ENCODE measurements at places on chromosomes 7 and 10. TPM values are rescaled to one million over a fixed set of nuclear protein-coding genes. Genes with fewer than 3 reads are reported as not detected.

DNA sequence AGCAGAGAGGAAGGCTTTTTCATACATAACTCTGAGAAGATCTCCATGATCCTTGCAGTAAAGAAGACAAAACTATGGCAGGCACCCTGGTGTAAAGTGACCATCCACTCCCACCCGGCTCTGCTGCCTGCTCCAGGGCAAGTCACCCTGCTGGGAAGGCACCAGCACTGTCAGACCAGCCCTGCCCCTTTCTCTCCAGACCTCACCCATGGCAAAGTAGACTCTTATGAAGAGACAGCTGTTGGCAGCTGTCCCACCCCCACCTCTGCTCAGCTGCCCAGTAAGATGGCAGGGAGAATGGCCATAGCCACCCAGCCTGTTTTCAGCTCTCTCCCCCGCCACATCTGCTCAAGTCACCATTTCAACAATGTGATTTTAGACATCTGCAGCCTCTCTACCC, 8.6 kb upstream of the ZMIZ2 start:
- DNase-seq, result no peak

DNA sequence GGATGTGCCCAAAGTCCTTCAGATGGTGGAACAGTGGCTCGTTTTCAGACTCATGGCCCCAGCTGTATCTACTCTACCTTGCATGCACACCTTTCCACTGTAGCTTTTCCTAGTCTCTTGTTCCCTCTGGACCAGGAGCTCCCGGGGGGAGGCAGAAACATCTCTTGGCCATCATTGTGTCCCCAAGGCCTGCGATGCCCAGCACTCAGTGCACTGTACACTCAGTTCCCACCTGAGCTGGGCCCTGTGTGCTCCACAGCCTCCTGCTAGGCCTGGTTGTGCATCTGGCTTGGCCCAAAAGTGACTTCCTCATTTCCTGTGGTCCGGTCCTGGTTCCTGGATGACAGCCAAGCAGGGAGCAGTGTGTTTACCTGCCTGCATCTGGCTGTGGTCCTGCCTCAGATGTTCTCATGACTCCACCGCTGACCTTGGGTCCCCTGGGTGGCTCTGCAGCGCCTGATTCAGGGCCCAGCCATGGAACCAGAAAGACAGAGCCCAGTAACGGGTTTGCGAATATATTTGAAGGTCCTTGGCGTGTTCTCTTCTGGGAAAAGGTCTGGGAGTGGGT, 9.9 kb upstream of the DOCK1 start:
- peak; percentile 42 for DNase-seq

DNA sequence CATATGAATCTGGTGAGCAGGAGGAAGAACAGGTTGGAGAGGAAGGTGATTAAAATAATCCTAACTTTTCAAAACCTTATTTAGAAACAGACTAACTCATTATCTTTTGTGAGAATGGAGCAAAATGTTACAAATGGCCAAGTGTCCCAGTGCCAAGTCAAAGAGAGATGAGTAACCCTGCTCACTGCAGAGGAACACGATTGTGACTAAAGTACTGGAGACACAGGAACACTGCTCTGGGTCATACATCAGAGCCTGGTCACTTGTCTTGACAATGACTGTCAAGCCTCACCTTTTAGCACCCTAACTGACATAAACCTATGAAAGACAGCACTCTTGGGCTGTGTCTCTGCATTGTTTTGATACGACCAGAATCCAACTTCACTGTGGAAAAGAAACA, 108.8 kb downstream of the SGMS1 start:
- DNase-seq, result no peak

DNA sequence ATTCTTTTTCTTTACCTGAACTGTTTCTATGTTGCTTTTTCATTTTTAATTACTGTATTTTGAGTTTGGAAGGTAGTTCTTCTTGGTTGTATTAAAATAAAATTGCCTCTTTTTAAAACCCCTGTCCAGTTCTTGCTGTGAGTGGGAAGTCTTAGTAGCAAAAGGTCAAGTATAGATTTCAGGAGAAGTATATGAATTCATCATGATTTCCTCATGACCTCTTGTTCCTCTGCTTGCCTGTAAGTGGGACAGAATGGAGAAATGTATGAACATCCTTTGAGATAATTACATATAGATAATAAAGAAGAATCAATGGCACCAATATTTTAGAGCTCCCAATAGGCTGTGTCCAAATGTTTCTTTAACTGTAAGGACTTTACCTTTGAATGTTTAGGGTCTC, 126.2 kb downstream of the LRRC4 start:
- DNase-seq, result no peak

- DNase-seq, result peak; percentile 77
Measured at GRCh38 chr10:102645388-102645740, 1.1 kb downstream of the TRIM8 start.

The KIAA1217 gene
- 67.3 TPM for total RNA-seq

The FRAT1 gene
- total RNA-seq, result 7.2 TPM

GRCh38 chr10:4678951-4679671, 146.9 kb upstream of the AKR1E2 start:
- no peak for DNase-seq

DNA sequence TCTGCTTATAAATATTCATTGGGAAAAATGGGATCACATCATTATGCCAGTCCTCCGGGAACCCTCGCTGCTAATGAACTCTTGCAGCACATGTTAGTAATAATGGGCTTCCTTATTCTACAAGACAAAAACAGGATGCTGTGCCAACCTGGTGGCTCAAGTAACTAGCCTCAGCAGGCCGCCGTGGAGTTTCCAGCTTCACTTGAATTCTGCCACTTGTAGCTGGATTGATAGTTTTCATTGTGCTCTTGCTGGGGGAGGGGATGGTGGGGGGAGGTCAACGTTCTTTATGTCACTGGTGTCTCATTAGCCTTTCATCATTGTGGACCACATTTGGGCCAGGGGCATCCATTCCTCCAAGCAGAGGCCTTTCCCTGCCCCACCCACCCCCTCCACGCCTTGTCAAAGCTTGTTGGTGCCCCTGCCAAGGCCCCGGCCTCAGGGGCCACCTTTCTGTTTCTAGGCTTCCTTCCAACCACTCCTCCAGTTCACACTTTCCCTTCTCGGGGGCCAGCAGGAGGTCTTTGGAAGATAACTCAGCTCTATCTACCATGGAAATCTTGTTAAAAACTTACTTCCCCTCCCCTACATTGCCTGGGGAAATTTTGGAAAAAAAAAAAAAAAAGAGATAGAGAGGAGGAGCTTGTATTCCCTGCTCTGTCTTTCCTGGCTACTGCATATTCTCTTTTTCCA, 153.9 kb downstream of the BMPER start:
- no peak for DNase-seq

DNA sequence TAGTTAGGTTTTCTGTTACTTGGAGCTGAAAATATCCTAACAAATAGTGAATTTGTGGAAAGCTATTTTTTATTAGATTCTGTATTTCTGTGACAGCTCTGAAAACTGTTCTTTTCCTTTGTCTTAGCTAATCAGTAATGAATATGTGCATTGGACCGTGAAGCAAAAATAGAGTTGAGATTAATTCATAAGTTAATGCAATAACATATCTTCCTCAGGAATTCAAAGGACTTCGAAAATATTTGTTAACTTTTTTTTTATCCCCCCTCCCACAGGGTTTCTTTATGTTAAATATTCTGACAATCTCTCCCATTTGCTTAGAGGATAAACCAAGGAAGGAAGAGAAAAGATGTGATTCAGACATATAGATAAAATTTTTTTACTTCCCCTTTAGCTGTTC, 101.4 kb downstream of the PODXL start:
- DNase-seq, result no peak

- DNase-seq, result no peak
Measured at GRCh38 chr7:44955733-44956132, 23.1 kb downstream of the MYO1G start.

DNA sequence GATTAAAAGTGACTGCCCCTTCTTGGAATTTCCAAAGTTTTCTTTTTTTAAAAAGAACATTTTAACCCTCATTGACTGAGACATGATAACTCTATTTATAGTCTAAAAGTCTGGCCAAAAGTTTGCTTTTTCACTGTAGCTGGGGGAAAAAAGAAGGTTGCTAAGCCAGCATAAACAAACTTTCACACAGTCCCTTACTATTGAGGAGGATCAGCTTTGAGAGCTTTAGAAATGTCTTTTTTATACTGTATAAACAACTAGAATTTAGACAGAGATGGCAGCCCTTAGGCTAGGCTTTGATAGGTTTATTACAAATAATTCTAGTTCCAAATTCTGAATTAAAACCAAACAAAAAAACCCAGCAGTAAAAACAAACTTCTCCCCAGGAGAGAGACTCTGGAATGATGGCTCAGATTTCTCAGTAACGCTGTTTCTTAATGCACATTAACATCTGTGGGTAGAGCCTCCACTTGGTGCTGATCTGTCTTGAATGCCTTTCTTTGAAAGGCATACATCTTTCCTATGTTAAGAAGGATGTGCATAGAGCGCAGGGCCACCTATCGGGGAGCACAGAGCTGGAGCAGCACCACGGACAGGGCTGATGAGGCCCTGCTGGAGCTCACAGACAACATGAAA, 100.9 kb upstream of the PDLIM1 start:
- peak; percentile 31 for DNase-seq

DNA sequence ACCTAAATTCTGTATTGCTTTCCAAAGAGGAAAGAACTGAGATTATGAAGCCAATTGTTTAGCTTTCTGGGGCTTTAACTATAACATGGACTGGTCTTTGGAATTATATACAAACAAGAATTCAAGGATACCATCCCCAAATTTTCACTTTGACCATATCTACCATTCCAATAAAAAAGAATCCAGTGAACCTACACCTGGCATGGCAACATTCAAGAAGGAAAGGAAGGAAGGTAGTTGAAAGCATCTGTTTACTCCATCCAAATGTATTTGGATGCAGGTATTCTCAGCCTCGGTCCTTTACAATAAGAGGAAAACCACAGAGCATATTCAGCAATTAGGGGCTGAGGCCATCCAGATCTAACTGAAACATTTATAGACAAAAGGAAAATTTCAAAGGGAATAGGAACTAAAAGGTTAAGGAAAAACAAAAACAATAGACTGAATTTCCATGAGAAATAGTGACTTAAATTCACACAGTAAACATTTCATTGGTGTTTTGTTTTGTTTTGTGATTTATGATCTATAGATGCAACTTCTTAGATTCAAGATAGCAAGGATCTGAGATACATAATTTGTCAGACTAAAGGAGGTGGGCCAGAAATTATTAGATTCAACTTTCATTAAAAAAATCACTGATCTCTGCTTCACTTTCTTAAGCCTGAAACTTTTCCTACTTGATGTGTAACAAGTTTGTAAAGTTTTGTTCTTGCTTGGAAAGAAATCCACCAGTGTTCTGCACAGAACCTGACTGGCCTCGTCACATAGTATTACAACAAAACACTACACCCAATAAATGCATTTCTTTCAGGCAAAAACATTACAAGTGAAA, 12.7 kb downstream of the SKIDA1 start:
- no peak for DNase-seq

- DNase-seq, result no peak
Measured at GRCh38 chr7:103594186-103594585, 148.2 kb upstream of the SLC26A5 start.

The TRIM50 gene
- total RNA-seq, result not detected

DNA sequence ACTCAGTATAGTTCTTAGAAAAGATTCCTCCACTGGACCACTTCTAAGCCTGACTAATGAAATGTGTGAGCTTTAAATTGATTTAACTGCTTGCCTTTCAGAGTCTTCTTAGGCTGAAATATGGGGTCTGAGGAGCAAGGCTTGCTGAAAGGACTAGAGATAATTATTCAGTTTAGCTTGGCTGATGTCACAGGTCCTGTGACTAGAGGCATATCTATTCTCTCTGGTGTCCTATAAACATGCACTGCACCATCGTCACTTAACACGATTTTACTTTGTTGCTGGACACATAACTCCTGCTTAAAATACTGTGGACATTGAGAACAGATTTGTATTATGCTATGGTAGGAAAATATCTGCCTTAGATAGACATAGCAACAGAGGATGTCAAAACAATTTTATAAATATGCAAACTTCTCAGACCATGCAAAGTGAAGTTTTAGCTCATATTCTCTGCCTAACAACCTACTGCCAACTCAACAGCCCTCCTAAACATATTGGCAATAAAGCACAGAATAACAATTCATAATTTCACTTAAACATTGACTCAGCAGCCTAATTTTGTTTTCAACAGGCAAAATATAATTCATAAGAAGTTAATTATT, 80.2 kb downstream of the RNF133 start:
- no peak for DNase-seq

- DNase-seq, result no peak
Measured at GRCh38 chr10:107215681-107216080, 51.2 kb upstream of the SORCS1 start.

GRCh38 chr7:43872406-43873110, 3.2 kb upstream of the MRPS24 start:
- no peak for DNase-seq

GRCh38 chr7:128409596-128410450, at the start of gene IMPDH1:
IMPDH1 (minus strand) TSS chr7:128409982; CDS start chr7:128409901, 81 bp downstream.
- DNase-seq, result peak; percentile 90

- peak; percentile 35 for DNase-seq
Measured at GRCh38 chr7:158495786-158496185, 91.8 kb downstream of the PTPRN2 start.

GRCh38 chr10:110919971-110920881, 822 bp downstream of the SHOC2 start:
- DNase-seq, result peak; percentile 56

The EN2 gene
- total RNA-seq, result 0.29 TPM

The DDC gene
- total RNA-seq, result not detected

DNA sequence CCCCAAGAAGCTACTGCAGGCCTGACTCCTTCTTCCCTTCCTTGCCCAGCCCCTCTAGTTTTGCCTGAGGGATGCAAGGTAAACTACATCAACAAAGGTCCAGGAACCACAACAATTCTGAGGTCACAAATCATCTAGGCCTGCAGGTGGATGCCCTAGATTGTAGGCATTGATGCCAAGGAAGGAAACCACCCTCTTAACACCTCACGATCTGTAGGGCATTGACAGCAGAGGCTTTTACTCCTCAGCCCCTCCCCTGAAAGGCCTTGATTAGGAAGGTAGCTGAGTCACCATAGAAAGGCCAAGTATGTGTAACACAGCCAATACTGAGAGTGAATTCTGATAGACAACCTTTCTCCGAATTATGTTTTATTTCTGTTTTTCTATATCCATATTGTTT, 46.7 kb upstream of the FAM3C start:
- no peak for DNase-seq

DNA sequence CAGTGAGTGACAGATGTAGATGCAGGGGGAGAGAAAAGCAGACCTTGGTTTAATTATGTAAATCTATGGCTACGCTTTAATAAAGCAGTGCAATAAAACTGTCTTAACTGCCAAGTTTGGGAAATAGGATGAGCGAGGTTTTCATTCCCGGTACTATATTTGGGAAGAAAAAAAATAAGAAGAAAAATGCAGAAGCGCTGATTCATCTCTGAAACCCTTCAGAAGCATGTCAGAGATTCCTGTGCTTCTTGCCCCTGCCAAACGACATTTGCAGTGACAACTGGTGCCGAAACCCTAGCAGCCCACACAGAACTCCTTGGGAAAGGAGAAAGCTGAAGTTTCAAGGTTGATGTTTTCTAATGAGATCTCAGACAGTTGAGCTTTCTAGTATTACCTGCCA, 380.7 kb downstream of the REEP3 start:
- no peak for DNase-seq
